ENCODE measurements at places on chromosomes 3 and 15.

DNA sequence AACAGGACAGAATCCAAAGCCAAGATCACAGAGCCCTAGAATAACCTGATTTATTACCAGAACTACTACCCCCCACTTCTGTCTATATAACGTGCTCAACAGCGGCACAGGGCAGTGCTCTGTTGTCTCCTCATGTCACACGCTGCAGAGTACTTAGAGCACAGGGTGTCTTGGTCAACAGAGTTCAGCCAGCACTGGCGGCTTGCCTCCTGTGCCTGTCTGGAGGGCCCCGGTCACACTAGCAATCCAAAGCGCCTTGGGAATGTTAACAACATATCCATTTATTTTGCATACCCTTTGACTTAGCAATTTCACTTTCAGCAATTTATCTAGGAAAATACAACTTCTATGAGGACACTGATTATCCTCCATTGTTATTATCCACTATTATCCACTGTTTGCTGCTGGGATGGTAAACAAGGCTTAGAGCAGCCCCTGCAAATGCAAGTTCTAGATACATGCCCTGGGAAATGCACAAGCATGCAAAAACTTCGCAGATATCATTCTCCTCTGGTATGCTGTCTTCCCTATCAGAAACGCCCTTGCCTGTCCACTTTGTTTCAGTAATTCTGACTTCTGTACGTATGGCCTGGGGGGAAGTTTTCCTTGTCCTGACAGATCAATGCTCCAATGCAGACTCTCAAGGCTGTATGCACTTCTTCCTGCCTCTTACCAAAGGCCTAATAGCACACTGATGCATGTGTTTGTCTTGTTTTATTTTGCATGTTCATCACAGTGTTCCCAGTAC is 86.2 kb upstream of the OCA2 start:
- no peak for DNase-seq

GRCh38 chr3:173055228-173055933 is 85.7 kb downstream of the SPATA16 start:
- no peak for DNase-seq

DNA sequence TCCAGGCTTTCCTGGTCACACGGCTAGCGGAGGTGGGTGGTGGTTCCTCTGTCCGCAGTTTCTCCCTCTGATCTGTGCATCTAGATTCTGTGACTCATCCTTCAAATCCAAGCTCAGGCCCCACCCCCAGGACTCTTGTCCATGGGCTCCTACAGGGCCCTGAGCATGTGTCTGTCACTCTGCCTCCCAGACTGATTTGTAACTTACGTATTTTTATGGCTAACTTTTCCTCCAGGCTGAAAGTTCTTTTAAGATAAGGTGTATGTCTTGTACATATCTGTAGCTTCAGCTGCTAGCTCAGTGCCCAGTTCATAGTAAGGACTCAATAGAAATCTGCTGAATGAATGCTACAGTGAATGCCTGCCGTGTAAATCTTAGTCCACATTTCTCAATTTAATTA is 8.0 kb downstream of the ESYT3 start:
- no peak for DNase-seq

DNA sequence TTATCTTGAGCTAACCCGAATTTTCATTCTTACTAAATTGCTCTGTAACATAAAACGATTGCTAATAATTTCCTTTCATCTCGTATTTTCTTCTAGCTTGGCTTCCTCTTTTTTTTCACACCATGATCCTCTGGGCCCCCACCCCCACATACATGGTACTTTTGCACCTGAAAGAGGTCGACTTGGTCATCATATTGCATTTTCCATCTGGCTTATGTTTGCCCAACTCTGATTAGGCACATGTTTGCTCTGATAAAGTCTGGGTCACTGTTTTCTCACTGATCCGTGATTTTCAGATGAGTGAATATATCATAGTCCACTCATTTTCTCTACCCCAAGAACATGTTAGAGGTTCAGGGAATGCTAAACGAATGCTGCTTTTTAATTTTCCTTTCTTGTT is 49.5 kb downstream of the ARRDC4 start:
- no peak for DNase-seq

DNA sequence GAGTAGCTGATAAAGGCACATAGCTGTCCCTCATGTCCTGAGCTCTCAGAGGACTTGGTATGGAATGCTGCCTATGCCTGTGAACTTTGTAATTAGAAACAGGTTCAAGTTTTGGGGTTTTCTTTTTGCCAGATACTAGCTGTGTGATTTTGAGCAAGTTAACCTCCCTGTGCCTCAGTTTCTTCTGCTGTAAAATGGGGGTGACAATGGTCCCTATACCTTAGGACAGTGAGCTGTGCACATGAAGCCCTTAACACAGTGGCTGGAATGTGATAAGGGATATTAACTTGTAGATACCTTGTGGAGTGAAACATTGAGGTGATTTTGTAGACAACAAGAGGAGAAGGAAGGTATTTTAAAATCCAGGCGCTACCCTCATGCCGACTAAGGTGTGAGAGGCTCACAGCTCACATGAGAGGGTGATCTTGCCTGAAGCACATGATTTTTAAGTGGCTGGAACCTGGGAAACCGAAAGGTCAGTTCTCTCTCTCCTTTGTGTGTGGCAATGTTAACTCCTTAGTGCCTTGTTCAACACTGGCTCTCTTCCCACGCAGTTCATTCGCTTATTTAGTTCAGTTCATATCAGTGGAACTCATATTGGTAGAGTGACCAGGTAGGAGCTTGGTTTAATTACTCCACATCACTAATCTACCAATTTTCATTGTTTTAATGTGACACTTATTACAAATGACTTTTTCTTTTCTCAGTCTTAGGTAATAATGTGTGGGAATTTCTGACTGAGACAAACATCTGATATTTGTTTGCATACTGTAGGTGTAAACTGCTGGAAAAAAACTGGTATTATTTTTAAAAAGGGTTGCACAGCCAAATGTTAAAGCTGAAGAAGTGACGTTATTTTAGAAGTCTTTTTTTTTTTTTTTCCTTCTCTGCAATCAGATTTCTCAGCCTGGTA is 236.2 kb downstream of the ITPR1 start:
- no peak for DNase-seq

GRCh38 chr15:37581866-37582532 is 352.4 kb upstream of the TMCO5A start:
- no peak for DNase-seq

DNA sequence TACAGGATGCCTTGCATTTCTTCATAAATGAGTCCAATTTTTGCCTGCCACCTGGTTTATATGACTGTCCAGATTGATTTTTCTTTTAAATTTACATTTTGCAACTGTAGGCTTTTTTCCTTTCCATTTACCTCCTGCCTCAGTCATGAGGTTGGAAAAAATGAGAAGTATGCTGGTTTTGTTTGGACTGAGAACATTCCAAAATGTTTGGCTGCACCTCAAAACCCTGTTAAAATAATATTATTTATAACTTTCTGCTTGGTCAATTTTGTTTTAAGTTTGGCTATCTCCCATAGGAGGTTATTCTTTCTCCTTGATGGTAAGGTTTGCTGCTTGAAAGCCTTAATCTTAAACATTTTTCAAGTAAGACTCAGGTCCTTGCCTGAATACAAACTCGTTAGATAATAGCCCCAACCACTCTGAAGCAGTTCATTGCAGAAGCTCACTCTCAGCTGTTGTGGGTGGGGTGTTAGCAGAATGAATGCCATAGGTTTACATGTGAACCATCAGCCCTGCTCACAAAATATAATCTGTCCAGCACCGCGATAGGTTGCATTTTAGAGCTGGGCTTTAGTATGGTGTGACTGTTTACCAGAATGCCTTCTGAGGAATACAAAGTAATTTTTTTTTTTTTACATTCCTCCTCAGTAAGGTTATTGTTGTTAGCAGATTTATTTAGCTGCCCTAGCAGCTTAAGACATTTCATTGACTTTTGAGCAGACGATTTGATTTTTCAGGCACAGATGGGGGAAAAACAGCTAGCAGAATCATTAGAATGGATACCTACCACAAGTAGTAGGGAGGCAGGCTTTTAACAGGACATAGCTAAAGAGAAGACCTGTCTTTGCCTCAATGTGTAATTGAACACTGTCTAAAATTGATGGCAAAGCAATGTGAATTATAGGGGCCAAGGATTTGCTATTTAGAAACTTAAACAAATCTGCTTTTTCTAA is 630.8 kb upstream of the KCNMB2 start:
- no peak for DNase-seq

- DNase-seq, result no peak
These were observed 240.5 kb upstream of the CFAP20DC start for GRCh38 chr3:59290358-59290757.

GRCh38 chr15:64090527-64090926 is 3.1 kb downstream of the CIAO2A start:
- DNase-seq, result no peak

- no peak for DNase-seq
These were observed 34.5 kb downstream of the SLCO2A1 start for GRCh38 chr3:133995264-133995663.

DNA sequence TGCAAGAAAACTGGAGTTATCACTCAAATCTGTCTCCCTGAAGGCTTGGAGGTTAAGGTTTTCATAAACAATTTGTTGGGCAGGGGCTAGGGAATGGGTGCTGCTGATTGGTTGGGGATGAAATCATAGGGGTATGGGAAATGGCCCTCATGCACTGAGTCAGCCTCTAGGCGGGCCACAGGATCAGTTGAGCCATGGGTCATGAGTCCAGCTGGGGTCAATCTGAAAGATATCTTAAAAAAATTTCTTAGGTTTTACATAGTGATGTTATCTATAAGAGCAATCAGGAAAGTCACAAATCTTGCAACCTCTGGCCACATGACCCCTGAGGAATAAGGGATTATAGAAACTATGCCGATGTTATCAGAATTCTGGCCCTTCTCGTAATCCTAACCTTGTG is 491.7 kb downstream of the ZIC1 start:
- DNase-seq, result no peak

DNA sequence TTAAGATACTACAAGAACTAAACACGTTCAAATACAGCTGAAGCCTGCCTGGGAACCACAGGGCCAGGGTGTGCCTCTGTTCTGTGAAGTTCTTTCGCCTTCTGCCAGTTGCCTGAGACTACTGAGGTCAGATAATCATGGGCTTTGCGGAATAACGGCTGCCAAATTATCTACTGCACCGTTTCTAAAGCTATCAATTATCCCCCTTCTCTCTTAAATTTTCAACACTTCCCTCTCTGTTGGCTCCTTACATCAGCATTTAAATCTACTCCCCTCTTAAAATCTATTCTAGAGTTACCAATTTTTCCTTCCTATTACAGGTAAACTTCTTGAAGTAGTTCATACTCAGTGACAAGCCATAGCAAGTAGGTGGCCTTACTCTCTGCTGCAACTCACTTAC is 6.2 kb upstream of the NEO1 start:
- no peak for DNase-seq

DNA sequence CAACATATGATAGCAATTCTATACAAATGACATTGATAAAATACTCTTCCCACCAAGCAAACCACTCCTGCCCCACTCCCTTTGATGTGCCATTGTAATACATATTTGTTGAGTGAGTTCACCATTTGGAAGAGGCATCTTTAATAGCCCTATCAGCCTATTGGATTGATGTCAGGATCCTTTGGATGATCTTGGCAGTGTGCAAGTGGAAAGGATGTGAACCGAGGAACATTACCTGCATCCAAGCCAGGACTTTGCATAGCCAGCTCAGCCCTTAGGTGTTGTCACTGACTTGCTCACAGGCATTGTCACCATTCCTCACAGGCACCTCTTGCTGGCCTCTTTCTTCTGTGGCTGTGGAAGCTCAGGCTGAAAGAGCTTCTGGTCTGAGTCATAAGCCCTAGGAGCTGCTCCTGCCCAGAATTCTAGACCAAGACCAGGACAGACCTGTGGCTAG is 16.5 kb upstream of the TIMP4 start:
- DNase-seq, result no peak

- DNase-seq, result no peak
These were observed 209.1 kb upstream of the NR2E3 start for GRCh38 chr15:71601038-71601834.

GRCh38 chr3:98038286-98038685 is 3.2 kb upstream of the GABRR3 start:
- DNase-seq, result no peak

- peak; percentile 34 for DNase-seq
These were observed 19.9 kb upstream of the ABHD2 start for GRCh38 chr15:89068325-89068784.

DNA sequence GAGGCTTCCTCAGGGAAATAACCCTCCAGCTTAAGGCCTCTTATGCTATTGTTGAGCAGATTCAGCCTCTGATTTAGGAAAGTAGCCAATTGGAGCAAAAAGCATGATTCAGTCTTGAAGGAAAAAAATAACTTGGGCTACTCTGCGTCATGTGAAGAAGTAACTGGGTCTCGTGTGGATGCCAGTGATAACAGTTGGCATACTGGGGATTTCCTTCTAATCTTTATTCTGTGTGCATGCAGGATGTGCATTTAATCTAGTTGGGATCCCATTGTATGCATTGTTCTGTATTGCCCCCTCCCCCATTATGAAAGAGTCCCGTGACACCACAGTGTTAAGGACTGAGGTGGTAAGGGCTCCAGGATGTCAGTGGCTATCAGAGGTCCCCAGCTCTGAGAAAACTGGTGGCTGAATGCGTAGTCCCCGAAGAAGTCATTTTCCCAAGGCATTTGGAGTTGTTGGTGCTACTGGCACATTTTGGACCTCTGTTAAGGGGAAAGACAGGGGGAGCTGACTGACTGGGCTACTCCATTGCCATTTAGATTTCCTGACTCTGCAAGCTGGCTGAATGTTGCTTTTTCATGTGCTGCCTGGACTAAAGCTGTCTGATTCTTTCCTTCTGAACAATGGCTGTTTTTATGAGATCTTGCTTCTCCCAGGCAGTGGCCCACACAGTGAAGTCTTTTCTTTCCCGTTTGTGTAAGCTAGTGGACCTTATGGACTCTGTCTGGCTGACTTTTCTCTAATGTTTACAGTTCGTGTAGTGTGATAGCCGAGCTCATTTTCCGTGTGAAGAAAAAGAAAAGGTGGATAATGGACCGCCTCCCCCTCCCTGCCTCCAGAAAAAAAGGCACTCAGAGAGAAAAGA is 38.4 kb upstream of the TRAK1 start:
- DNase-seq, result no peak

DNA sequence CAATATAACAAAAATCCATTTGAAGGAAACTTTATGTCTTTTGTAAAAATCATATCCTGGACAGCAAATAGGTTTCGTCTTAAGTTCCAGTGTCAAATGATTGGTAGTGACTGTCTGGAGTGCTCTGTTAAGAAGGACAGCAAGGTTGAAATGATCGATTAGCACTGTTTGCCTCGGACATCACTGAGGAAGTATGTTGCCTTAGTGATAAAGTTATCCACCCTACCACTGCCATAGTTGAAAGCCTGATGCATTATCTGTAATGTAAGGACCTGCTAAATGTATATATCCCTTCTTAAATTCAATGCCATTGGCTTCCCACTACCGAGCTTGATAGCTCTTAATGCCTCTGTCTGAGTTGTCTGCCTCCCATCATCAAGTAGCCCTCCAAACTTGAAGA is 70.0 kb downstream of the CFAP20DC start:
- no peak for DNase-seq

DNA sequence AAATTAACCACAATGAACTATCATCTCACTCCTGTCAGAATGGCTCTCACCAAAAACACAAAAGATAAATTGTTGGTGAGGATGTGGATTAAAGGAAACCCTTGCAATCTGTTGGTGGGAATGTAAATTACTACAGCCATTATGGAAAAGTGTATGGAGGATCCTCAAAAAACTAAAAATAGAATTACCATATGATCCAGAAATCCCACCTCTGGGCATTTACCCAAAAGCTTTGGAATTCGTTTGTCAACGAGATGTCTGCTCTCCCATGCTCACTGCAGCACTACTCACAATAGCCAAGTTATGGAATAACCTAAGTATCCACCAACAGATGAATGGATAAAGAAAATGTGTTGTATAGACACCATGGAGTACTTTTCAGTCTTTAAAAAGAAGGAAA is 21.6 kb downstream of the FSIP1 start:
- DNase-seq, result no peak
